ENCODE measurements at places on chromosomes 16 and 17.
A peak's percentile ranks its signal among the peaks of the same experiment; 100 is the strongest.

- DNase-seq = no peak
These were observed 18.8 kb downstream of the ZCCHC14 start for GRCh38 chr16:87474017-87474416.

DNA sequence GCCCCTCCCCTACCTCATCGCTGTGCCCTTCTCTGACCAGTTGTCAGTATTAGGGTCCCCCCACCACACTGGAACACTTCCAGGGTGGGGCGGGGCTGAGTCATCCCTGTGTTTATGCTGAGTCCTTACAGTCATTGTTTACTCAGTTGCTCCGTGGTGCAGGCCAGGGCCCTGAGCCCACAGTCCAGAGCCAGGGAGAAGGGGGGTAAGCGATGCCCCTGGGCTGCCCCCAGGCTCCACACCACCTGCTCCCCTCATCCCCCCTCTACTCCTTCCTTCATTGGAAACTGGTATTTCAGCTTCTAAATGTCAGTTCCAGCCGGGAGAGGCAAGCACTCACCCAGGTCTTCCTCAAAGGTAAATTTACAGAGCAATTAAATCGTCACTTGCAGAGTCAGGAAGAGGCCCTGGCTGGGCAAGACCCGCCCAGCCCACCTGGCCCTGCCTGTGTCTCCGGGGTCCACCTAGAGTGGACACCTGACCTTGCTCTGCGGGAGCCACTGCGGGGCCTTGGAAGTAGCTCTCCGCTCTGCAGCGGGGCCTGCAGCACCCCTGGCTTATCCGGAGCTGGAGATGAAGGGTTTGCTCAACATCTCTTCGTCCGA is 4.8 kb downstream of the ATP2A3 start:
- DNase-seq = no peak

- no peak for DNase-seq
These were observed 15.7 kb downstream of the HELZ start for GRCh38 chr17:67229109-67229955.

DNA sequence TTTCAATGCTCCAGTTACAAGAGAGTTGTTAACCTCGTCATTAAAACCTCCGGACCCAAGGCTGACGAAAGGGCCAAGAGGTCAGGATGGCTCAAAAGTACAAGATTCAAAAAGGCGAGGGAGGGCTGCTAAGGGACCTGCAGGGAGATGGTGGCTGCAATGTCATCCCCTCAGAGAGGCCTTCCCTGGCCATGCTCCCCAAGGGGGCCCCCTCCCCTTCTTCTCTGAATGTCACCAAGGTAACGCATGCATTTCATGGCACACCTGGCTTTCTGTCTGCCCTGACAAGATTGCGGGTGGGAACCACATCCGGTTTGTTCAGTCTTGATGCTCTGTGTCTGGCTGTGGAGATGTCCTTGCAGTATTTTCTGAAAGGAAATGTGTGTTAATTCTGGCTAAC is 89.9 kb downstream of the C16orf78 start:
- DNase-seq = peak; percentile 56

DNA sequence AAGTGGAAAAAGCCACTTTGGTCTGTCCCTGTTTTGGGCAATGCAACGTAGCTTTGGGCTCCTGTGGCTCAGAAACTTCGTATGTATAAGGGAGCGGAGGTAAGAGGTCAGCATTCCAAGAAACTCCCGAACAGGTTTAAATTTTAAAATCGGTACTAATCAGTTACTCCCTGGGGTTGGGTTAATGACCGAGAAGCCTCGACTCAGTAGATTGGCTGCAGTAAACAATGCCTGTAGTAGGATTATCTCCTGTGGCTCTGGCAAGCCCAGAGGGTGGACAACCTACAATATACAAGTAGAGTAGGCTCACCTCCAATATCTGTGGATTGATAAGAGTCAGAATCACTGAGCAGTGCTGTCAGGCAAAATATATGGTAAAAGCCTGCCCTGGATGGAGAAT is 1.6 kb upstream of the GNA13 start:
- no peak for DNase-seq

DNA sequence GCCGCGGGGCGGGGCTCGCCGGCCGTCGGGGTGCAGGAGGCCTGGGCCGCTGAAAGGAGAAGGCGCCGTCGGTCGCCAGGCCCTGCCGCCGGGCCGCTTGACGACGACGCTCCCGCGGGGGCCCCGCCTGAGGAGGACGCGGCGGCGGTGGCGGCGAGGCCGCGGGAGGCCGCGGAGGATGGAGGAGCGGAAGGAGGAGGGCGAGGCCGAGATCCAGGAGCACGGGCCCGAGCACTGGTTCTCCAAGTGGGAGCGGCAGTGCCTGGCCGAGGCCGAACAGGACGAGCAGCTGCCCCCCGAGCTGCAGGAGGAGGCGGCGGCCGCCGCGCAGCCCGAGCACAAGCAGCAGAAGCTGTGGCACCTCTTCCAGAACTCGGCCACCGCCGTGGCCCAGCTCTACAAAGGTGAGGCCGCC is 430 bp downstream of the HAPSTR1 start:
- DNase-seq = no peak

DNA sequence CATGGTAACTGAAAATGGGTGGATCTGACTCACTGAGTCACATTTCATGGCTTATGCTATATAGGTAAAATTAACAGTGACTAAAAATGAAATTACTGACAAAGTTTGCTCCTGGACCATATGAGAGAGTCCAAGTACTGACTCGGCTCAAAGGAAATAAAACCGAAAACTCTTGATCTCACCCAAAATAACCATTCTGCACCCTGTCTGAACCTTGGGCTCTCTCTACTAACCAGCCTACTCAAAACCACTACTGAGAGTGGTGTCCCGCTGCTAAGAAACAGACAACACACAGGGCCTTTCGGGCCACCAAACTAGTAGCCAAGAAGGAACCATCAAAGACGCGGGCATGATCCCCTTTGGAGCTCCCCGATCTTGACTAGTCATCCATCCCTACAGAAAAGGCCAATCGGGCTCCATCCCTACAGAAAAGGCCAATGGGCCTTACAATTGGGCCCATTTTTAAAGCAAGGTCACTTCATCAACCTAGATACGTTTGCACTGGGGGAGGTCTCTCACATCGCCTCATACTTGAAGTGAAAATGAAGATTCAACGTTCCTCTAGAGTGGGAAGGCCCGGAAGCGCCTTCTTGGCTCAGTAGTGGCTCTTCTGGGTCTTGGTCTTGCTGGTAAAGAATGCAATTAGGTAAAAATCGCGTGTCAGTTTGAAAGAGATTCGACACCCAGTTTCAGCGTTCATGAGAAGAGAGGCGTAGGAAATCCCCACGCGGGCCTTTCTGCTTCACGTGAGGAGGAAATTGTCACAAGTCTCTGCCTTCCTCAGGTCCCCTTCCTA is 720 bp upstream of the ZPBP2 start:
- no peak for DNase-seq

DNA sequence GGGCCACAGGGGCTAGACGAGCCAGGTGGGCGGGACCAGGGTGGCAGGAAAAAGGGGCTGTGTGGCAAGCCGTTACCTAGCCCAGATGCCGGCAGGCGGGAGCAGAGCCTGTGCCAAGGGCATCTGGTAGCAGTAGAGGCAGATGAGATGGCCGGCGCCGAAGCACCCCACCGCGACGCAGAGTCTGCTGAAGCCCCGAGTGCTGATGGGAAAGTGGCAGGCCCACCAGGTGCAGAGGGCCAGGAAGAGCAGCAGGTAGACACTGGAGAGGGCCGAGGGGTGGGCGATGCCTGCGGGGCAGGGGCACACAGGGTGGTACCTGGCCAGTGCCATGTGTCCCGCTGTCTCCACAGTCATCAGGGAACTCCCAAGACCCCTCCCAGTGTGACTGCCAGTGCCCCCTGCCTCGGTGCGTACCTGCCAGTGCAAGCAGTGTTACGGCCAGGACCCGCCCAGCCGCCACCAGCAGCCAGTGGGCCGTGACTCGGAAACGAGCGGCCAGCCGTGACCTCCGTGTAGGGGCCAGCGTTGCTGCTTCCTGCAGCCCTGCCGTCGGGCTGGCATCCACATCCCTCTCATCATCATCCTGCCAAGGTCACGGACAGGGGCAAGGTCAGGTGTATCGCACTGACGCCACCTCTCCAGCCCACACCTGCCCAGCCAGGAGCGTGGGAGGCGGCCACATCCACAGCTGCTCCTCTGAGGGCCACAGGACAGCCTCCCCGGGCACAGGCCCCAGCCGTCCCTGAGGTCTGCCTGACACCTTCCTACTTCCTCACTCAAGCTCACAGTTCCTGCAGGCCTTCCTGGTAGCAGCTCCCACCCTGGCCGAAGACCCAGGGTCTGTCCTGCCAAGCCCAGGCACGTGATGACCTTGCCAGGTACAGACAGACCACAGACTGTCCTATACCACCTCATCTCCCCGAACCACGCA is 32.1 kb downstream of the CTU2 start:
- DNase-seq = no peak

DNA sequence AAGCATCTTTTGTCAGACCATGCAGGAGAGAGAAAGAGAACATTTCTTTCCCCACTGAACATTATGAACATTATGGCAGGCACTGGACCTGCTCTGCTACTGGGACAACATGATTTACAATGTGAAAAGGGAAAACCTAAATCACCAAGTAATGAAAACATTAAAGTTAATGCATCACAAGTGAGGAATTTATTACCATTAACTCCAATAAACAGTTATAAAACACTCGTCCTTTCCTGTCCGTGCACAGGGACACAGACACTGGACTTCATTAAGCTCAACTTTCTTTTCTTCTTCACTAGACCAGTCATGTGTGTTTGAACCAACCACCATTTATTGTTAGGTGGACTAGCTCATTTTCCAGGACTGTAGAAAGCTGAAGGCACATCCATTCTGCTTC is 95.4 kb downstream of the SNX11 start:
- no peak for DNase-seq

- no peak for DNase-seq
These were observed 3.3 kb downstream of the CLEC3A start for GRCh38 chr16:78025631-78026030.

- DNase-seq = no peak
These were observed 39.3 kb upstream of the YPEL2 start for GRCh38 chr17:59292174-59292523.

DNA sequence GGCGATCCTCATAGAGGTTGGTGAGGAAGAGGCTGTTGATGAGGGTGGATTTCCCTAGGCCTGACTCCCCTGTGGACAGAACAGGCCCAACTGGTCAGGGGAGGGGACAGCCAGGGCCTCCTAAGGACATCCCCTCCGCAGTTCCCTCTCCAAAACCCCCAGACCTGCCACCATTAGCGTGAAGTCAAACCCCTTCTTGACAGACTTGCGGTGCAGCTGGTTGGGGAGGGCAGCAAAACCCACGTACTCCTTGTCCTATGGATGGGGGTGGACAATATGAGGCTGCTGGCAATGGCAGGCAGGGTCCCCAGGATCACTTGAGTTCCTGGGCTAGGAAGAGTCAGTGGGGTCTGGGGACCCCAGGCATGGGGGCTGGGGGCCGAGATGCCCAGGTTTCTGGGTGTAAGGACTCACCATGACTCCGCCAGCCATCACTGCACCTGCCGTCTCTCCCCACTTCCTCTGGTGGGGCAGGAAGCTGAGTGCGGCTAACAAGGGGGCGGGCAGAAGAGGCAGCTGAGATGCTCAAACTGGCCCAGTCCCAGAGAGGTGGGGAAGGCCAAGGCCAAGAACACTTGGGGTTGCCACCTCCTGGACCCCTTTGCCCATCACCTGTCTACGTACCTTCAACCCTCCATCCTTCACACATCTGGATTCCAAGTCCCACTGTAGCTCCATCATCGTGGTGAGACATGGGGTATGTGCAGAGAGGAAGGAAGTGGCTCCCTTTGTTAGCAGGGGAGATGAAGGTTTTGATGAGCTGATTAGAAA is at the start of gene SEPTIN1:
TSS of gene SEPTIN1 (minus strand) at position 451 of the 771 bp plus-strand sequence. CDS start at position 432, 19 bp downstream.
- peak; percentile 72 for DNase-seq

GRCh38 chr16:83539736-83540490 is 267.9 kb upstream of the HSBP1 start:
- no peak for DNase-seq

DNA sequence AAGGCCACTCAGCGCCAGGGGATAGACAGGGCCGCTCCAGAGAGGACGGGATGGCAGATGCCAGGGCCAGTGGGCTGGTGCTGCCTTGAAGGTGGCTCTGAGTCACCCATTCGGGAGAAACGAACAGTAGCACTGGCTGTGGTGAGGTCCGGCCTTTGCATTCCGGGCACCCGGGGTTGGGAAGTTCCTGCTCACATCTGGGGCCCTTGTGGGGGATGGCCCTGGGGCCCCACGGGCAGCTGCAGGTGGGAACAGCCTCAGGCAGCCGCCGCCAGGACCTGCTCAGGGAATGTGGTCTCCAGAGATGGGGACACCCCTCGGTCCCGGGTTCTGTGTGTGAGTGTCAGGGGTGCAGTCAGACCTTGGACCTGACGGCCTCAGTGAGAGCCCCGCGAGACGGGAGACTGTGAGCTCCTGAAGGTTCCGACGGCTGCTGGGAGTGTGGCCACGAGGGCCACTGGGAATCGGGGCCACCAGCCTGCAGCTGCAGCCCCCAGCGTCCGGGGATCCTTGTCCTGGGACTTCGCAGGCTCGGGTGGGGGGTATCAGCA is 1.4 kb downstream of the CBFA2T3 start:
- DNase-seq = no peak

DNA sequence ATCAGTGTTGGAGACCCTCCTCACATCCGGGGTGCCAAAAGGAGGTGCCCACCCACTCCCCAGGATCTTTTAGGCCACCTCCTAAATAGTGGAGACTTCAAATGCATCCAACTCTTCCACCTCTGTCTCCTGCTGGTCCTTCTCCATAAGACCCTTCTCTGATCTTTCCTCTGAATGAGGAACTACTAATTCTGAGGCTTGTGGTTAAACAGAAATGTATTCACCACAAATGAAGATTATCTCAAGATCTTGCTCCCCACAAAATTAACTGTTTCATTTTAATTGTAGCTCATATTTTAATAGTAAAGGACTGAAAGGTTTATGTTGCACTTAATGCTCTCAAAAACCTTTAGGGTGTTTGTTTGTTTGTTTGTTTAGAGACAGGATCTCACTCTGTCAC is 34.1 kb downstream of the TLE7 start:
- peak; percentile 26 for DNase-seq

DNA sequence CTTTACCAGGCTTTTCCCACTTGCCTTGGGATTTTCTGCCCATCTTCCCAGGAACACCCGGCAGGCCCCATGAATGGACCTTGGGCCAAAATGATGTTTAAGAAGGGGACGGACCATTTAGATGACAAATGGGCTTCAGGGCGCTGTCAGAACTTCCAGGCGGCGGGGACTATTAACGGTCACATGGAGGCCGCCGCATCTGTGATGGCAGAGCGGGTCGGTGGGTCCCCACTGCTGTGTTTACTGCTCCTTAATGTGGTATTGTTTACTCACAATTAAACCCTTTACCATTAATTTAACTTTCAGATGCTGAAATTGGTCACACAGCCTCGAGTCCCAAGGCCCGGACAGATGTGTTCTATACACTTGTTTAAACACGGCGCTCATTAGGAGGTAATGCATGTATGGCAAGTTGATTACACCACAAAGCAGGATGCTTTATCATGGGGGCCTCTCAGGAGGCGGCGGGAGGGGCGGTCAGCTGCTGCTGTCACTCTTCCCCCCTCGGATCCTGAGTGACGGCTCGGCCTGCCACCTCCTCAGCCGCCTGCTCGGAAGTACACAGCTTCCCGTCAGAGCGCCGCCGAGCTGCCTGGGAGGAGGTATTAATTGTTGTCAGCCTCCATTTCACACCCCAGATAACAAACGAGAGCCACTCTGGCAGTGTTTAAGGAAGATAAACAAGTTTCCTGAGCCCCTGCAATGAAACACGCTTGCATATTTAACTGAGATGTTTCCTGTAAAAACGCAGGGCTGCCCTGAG is 83.9 kb upstream of the IRX3 start:
- peak; percentile 76 for DNase-seq

Measured in hematopoietic multipotent progenitor cell (in vitro differentiated cells).